Muscle of back (tissue), 13 donors: ENCODE measurements at places on chromosomes 2 and 18.

GRCh38 chr2:98558852-98559530 is 49.3 kb downstream of the COA5 start:
- no peak for DNase-seq

DNA sequence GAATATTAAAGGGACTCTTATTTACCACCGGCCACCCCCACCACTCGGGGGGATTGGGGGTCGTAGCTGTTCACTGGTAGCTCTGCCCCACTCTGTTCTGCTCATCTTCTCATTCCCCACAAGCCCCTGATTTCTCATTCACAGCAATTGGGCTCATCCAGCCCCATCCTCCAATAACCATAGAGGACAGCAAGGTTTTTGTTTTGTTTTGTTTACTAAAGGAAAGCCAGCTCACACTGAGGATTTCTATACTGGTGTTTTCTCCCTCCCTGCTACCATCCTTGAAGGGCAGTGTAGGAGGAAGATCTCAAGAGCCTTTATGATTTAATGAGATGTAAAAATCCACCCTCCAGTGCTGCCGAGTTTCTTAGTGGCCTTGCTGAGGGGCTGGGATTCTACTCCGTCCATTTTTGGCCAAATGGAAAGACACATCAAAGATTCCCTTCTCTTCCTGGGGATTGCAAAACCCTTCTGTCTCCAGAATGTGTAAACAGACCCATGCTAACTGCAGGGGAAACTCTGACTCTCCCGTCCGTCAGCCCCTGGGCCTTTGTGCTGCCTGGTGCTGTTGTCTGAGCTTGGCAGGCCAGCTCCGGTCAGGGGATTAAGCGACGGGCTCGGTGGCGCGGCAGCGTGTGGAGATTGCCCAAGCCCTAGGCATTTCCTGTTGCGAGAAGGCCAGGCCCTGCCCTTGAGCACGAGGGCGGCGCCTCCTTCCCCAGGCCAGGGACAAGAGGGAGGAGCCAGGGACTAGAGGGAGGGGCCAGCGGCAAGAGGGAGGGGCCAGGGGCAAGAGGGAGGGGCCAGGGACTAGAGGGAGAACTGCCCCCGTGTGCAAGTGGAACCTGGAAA is 165.0 kb downstream of the ANTXR1 start:
- DNase-seq = peak; percentile 72

GRCh38 chr2:58984731-58985130 is 743.6 kb upstream of the FANCL start:
- no peak for DNase-seq

DNA sequence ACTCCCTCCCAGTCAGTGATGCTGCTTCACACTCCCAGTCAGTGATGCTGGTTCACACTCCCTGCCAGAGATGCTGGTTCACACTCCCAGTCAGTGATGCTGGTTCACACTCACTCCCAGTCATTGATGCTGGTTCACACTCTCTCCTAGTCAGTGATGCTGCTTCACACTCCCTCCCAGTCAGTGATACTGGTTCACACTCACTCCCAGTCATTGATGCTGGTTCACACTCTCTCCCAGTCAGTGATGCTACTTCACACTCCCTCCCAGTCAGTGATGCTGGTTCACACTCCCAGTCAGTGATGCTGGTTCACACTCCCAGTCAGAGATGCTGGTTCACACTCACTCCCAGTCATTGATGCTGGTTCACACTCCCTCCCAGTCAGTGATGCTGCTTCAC is 34.3 kb upstream of the KCNG2 start:
- no peak for DNase-seq

DNA sequence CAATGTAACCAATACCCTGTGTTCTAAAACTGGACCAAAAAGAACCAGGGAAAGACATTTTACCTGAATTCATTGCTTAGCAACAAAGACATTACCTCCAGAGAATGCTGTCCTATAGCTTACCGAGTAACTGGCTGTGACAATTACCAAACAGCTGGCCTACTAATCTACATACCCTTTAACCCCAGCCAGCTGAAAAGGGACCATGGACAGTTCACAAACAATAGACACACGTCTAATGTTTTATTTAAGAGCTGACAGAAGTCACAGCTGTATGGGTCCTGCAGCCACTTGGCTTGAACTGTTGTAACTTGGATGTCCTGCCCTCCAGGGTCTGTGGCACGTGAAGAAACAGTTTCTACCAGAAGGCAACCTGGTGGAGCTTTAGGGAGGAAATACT is 130.1 kb upstream of the EFEMP1 start:
- DNase-seq = no peak

DNA sequence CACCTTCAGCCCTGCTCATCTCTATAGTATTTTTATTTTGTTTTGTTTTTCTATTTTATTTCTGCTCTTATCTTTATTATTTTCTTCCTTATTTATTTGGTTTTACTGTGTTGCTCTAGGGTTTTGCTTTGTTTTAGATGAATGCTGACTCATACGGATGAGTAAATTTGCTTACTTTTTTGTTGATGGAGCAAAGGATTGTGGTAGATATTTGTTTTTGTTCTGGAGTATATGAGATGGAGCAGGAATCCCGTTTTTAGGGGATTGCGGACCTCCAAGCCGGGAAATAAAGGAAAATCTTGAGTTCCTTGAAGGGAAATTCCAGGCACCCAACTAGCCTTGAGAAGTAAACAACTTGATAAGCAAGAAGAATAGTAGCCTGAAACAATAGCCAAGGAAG is 15.3 kb upstream of the COLEC12 start:
- no peak for DNase-seq

GRCh38 chr2:46999857-47000678 is 84.5 kb upstream of the MCFD2 start:
- DNase-seq = no peak

DNA sequence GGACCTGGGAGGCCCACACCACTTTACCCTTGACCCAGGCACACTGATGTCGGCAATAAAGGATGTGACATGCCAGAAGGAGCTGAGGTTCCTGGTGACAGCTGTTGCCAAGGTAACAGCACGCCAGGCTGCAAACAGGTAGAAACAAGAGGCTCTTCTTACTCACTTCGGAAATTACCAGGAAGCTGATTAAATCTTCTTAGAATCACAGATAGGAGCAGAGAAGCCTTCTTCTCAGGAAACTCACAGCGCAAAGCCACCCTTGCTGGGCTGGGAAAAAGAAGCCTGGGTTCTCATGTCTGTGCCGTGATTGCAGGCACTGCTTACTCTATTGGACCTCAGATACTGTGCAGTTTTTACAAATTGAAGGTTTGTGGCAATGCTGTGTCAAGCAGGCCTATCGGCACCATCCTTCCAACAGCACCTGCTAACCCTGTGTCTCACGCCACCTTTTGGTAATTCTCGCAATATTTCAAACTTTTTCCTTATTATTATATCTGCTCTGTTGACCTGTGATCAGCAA is 61.0 kb upstream of the TAF1B start:
- DNase-seq = no peak

DNA sequence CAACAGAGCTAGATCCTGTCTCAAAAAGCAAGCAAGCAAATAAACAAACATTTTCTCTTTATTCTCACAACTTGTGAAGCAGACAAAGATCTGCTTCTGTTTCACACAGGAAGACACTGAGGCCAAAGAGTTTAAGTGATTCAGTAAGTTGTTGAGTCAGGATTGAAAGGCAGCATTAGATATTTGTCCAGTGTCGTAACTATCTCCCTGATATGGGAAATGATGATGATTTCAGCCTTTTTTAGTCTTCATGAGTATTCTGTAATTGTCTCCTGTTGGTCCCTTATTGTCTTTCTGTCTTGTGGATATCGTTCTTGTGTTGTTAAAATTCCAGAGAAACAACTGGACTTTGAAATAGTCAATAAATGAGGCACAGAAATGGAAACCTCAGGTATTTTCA is 59.6 kb downstream of the GATA6 start:
- no peak for DNase-seq

DNA sequence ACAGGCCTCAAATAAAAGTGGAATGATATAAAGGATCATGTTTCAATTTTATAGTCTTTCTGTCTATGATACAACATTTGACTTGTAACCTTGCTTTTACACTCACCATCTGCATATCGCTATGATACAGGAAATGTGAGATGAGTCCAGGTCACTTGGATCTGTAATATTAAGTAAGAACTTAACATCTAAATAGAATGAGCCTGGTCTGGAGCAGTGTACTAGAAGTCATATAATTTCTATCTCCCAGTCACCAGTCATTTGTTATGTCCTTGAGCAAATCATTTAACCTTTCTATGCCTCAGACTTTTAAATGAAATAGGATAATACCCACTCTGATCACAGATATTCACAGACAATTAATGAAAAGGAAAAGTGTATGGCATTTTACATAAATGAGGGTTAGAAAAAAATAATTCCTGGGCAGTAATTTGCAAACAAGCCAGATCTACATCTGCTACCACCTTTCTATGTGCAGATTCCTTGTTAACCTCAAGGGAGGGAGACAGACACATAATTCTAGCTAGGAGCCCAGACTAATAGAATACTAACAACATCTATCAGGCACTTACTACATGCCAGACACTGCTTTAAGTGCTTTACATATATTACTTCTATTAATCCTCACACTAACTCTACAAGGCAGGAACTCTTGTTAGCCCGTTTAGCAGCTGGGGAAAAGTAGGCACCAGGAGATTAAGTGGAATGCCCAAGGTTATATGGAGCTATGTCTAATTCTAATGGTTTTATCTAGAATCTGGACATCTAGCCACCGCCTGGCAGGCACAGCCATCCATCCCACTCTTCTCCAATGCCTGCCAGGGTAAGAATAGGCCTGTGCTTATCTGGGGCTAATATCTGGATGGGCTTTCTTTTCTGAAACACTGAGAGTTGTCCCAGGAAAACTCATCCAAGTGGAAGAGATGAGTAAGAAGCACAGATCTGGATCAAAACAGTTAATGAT is 313.6 kb upstream of the CDH20 start:
- DNase-seq = no peak

DNA sequence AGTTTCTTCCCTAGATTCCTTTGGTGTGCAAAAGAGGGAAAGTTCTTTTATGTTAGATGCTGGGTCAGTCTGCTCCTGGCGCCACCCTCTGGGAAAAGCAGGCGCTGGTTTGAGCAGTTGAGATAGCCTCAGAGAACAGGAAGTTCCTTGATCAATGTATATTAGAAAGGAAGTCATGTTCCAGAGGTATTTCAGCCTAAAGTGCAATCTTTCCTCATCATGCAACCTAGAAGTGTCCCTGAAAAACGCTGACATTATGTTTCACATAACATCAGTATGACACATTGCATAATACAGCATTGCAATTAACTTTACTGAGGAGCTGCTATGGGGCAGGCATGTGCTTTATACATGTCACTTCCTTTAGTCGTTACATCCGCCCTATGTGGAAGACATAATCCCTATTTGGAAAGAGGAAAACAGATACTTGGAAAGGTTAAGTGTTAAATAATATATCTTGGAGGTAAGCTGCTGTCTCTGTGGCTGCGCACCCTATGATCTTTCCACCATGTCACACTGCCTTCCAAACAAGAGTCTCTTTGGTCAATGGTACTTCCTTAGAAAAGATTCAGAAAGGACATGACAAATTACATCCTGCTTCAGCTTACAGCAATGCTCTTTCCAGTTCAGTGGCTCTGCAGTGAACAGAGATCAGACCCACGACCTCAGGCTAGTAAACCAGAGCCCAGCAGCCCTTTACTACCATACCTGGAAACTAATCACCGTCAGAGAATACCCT is 369.7 kb downstream of the RAD51AP2 start:
- DNase-seq = no peak
